ENCODE measurements at places on chromosomes 16 and 17.
A peak's percentile ranks its signal among the peaks of the same experiment; 100 is the strongest.

- DNase-seq = peak; percentile 2
Measured at GRCh38 chr17:63929860-63930766, 2.0 kb downstream of the CD79B start.

DNA sequence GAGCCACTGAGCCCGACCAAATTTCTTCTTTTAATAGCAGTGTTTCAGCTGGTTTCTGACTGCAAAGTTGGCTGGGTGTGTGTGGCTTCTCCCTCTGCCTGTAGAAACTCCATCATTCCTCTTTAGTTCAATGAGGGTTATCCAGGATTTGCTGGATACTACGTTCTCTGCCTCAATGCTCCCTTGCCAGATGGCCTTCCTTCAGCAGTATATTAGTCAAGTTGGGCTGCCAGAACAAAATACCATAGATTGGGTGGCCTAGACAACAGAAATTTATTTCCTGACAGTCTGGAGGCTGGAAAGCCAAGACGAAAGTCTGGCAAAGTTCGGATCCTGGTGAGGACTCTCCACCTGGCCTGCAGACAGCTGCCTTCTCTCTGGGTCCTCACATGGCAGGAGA, 103.7 kb downstream of the NOG start:
- DNase-seq = no peak

DNA sequence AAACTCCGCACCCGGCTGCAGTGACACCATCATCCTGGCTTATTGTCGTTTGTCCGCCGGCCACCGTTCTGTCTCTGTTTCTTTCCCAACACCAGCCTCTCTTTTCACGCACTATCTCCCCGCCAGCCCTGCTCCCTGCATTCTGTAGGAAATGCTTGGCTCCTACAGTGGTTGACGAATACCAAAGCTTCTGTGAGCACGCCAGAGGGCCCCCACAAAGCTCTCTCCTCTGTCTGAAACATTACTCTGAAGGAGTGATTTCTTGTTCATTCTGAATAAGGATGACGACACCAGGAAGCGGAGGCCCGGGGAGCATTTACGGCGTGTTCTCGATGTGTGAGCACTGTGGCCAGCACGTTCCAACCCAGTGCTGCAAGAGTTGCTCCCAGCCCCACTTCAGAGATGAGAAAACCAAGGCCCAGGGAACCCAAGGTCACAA, 58.8 kb downstream of the ADCY9 start:
- no peak for DNase-seq

DNA sequence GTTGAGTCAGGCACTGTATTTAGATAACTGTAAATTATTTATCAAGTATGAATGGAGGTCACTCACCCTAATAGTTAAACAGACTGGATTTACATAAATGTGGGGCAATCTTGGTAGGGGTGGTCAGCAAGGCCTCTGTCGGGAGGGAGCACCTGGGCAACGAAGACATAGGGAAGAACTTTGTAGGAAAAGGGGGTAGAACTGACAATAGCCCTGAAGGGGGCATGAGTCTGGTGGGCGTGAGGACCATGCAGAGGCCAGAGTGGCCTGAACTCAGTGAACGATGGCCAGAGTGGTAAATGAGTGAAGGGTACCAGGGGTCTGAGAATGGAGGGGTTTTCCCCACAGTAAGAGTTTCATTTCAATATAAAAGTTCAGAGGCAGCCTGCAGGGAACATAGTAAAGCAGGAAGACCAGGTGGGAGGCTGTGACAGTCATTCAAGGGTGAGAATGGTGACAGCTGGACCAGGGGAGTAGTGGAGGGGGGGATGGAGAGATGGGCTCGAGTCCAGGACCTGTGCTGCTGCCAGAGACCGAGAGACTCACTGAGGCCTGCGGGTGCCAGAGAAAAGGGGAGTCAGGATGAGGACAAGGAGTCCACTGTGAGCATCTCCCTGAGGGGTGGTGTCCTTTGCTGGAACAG, 2.9 kb downstream of the C17orf67 start:
- no peak for DNase-seq

- peak; percentile 92 for DNase-seq
Measured at GRCh38 chr17:65783845-65784334, 222.4 kb upstream of the AXIN2 start.

DNA sequence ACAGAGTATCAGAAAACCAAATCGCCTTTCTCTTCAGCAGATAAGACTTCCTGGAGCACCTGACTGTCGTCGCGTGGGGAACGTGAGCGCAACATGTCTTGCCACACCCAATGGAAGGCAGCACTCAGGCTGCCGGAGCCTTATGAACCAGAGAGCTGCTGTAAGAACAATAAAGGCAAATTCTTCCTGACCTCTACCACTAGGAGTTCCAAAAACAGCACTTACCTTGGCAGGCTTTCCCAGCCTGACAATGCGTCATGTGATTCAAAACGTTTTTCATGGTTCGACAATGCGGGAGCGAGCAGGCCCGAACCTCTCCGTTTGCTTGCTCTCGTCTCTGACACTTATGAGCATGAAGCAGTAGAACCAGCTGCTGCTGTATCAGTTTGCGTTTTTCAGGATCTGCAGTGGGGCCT, 75.8 kb upstream of the TRAP1 start:
- DNase-seq = peak; percentile 57

GRCh38 chr16:70754851-70755600, 45.9 kb downstream of the VAC14 start:
- DNase-seq = no peak

- DNase-seq = no peak
Measured at GRCh38 chr16:11046382-11046931, 102.1 kb downstream of the CLEC16A start.

GRCh38 chr16:68987734-68988457, 117.6 kb upstream of the HAS3 start:
- DNase-seq = no peak

DNA sequence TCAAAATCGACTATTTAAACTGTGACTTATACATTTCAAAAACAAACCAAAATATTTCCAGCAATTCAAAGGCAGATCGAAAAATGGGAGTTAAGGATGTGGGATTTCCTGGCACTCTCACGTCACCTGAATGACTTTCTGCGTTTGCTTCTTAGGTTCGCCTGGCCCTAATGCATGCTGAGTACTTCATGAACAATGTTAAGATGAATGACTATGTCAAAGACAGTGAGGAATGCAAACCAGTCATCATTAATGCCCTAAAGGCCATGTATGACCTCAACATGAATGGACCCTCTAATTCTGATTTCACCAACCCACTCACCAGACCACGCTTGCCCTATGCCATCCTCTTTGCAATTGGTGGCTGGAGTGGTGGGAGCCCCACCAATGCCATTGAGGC, 7.3 kb downstream of the KLHL10 start:
- no peak for DNase-seq

DNA sequence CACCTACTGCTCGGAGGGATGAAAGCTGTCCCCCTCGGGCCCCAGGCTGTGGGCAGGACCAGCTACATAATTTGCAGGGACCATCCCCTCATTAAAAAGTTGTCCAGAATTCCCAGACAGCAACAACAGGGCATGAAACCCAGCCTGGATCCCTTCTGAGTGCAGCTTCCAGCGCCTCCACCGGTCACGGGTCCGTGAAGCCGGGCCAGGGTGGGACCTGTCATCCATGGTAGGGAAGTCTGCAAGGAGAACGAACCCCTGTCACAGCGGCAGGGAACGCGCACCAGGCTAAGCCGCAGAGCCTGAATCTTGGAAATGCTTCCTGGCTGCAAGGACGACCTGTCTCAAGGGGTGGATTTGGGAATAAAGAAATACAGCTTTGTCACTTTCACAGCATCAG, 214.2 kb downstream of the RBFOX3 start:
- DNase-seq = no peak

All from fibroblast of lung (primary cell).